ENCODE measurements at places on chromosomes 6 and 20.

DNA sequence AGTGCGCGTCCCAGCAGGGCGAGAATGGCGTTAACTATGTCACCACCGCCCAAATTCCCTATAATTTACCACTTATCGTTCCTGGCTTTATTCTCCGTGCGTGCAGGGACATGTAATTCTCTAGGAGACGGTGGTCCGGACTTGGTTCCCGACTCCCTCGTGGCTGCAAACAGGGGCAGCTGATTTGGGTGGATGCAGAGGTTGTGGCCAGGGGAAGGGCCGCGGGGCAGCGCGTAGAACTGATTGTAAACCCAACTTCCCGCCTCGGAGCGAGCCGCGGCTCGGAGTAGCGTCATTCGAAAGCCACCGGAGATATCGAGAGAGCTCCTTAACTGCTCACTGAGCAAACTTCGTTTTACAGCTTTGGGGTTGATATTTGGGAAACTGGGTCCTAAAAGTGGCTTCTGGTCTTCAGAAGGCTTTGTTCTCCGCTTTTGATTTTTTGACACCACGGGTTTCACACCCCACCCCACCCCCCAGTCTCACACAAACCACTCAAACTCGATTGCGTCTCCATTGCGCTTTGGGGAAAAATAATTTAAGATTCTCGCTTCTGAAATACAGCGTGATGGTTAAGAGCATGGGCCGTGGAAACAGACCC, 17.5 kb upstream of the ZSCAN9 start:
- peaks cover 20% of the 10 kb centered on the region for H3K4me1 ChIP-seq
- H3K36me3 ChIP-seq = no peaks in the 10 kb centered on the region
- peaks cover 92% of the 10 kb centered on the region for H3K27me3 ChIP-seq
- H3K4me3 ChIP-seq = peak overlapping the region; percentile 69
- H3K27ac ChIP-seq = no peak overlapping the region
- DNase-seq = no peak

- no peak overlapping the region for H3K27ac ChIP-seq
- H3K27me3 ChIP-seq = no peaks in the 10 kb centered on the region
- DNase-seq = no peak
- peaks cover 39% of the 10 kb centered on the region for H3K36me3 ChIP-seq
Observed at GRCh38 chr20:35199740-35200139, 26.8 kb upstream of the MMP24 start.

DNA sequence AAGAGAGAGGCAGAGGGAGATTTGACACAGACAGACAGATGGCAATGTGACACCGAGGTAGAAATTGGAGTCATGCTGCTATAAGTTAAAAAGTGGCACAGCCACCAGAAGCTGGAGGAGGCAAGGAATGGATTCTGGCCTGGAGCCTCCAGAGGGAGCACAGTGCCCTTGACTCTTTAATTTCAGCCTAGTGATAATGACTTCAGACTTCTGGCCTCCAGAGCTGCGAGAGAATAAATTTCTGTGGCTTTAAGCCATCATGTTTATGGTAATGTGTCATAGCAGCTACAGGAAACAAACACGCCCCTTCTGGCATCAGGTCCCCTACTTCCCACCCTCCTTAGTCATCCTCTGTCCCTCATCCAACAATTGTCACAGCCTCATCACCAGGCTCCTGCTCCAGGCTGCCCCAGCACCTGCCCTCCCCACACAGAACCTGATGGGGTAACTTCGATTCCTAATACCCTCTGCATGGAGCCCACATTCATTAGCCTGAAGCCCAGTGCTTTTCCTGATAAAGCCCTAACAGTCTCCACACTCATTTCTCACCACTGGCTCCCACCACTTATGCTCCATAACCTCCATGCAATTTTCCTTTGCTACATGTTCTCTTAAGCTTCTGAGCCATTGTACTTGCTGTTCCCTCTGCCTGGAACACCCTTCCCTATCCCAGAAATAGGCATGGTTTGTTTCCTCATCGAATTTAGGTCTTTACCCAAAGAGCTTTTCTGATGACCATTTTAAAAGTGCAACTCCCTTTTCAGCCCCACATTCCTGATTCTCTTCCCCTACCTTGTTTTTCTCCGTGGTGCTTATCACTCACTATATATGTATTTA, 69.7 kb upstream of the TOX2 start:
- DNase-seq = no peak
- no peak overlapping the region for H3K4me3 ChIP-seq
- no peaks in the 10 kb centered on the region for H3K36me3 ChIP-seq
- H3K27ac ChIP-seq = no peak overlapping the region

DNA sequence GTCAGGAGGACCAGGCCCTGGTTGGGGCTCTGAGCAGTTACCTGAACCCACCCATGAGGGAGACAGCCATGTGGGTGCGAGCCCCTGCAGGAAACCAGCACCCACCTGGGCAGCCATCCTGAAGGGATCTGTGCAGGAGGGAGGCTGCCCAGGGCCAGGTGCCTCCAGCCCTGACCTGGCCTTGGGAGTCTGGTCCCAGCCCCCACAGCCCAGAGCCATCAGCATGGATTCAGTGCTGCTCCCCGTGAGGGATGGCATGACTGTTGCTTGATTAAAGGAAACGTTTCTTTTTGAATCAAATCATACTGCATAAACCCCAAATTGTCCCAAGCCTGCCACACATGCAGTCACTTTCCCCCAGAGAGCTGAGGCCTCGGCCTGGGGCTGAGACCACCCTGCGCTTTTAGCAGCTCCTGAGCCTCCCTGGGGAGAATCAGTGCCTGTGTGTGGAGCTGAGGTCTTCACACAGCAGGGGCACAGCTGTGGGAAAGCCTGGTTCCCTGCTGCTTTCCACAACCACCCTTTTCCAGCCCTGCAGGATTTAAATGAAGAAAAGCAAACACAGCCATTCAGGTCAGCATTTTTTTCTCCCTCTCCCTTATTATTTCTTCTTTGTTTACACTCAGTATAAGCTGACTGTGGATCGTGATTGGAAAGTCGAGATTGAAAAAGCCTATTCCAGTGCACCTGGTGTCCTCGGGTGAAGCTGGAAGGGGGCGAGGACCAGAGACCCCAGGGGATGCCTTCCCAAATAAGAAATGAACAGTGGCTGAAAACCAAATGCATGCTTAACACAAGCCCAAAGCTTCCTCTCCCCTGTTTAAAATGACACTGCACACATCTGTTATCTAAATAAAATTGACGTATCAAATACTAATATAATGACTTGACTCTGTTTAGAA, 283.9 kb downstream of the SMOC2 start:
- no peak overlapping the region for H3K4me3 ChIP-seq
- no peak for DNase-seq
- no peaks in the 10 kb centered on the region for H3K27me3 ChIP-seq

DNA sequence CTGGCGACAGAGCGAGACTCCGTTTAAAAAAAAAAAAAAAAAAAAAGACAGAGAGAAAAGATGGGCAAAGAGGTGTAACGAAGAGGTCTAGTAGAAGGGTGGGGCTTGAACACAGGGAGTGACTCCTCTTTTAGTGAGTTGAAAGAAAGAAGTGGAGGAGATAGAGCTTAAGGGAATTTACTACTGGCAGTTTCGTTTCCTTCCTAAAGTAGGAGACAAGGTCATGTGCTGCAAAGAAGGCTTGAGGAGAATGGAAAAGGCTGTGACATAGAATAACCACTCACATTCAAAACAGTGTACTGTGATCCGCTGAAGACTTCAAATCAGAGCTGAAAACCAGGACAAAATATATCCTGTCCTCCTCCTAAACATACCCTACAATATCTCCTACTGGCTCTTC, 63.8 kb upstream of the EIF2S2 start:
- H3K4me1 ChIP-seq = peaks cover 21% of the 10 kb centered on the region
- no peak overlapping the region for H3K4me3 ChIP-seq

DNA sequence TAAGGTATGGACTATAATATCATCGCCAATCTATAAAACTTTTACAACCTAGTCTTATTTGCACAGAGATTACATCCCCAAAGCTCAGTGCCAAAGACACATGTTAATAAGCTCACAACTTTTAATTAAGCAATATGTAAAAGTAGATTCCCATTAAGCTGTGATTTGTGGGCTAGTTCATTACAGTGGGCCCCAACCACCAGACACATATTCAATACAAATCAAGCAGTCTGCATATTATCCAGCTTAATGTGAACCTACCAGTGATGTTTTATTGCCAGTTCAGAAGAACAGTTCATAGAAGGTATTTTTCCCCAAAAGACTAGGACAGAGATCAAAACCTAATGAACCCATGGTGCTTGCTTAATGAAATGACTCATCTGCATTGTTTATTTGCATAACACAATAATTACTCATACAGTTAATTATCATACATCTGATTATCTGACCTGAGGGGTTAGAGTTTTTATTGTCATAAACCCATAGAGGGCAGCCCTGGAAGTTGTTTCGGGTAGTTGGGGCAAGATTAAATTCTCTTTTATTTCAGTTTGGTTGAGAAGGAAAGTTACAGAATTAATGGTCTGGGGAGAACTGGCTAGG, 831.0 kb downstream of the TFAP2A start:
- H3K4me3 ChIP-seq = no peak overlapping the region
- H3K27me3 ChIP-seq = peaks cover 2% of the 10 kb centered on the region
- no peak for DNase-seq
- no peak overlapping the region for H3K27ac ChIP-seq
- H3K36me3 ChIP-seq = no peaks in the 10 kb centered on the region

GRCh38 chr20:52975803-52976531, 3.8 kb downstream of the TSHZ2 start:
- DNase-seq = no peak
- peak overlapping the region; percentile 89 for H3K4me3 ChIP-seq
- peak overlapping the region; percentile 55 for H3K27ac ChIP-seq
- no peaks in the 10 kb centered on the region for H3K27me3 ChIP-seq
- peaks cover 52% of the 10 kb centered on the region for H3K4me1 ChIP-seq
- H3K36me3 ChIP-seq = no peaks in the 10 kb centered on the region

GRCh38 chr6:137190583-137191094, 17.2 kb upstream of the IL22RA2 start:
- no peaks in the 10 kb centered on the region for H3K27me3 ChIP-seq
- H3K4me3 ChIP-seq = no peak overlapping the region
- H3K27ac ChIP-seq = no peak overlapping the region

GRCh38 chr20:13221673-13222318, 722 bp downstream of the ISM1 start:
- no peaks in the 10 kb centered on the region for H3K36me3 ChIP-seq
- H3K27me3 ChIP-seq = peaks cover 77% of the 10 kb centered on the region
- peaks cover 14% of the 10 kb centered on the region for H3K4me1 ChIP-seq
- DNase-seq = peak; percentile 63

GRCh38 chr6:11772109-11772825, 6.3 kb downstream of the ADTRP start:
- peaks cover 27% of the 10 kb centered on the region for H3K4me1 ChIP-seq
- H3K4me3 ChIP-seq = no peak overlapping the region
- no peak for DNase-seq

- H3K27ac ChIP-seq = no peak overlapping the region
- H3K36me3 ChIP-seq = peaks cover 6% of the 10 kb centered on the region
- no peak for DNase-seq
- peaks cover 12% of the 10 kb centered on the region for H3K4me1 ChIP-seq
- H3K27me3 ChIP-seq = no peaks in the 10 kb centered on the region
- H3K4me3 ChIP-seq = no peak overlapping the region
Observed at GRCh38 chr20:3995749-3996320, 19.5 kb downstream of the RNF24 start.

- no peak overlapping the region for H3K4me3 ChIP-seq
- H3K27ac ChIP-seq = no peak overlapping the region
- DNase-seq = no peak
Observed at GRCh38 chr6:144955859-144956258, 670.7 kb downstream of the UTRN start.

DNA sequence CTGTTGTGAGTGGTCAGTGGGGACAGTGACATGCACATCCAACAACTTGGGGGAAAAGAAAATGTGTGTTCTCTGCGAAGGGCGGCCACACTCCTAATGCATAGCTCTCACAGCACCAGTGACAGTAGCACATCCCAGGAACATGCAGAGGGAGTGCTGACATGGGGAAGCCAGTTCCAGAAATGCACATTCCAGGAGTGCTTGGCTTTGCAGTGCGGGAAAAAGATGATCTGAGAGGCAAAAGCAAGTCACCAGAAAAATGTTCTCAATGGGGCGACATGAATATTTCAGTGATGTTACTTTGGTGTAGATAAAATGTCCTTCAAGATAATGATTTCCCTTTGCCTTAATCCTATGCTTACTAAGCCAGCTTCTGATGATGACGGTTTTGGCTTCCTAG, 42.9 kb upstream of the PDE10A start:
- peaks cover 8% of the 10 kb centered on the region for H3K27me3 ChIP-seq
- no peaks in the 10 kb centered on the region for H3K36me3 ChIP-seq
- no peak for DNase-seq
- no peak overlapping the region for H3K27ac ChIP-seq

DNA sequence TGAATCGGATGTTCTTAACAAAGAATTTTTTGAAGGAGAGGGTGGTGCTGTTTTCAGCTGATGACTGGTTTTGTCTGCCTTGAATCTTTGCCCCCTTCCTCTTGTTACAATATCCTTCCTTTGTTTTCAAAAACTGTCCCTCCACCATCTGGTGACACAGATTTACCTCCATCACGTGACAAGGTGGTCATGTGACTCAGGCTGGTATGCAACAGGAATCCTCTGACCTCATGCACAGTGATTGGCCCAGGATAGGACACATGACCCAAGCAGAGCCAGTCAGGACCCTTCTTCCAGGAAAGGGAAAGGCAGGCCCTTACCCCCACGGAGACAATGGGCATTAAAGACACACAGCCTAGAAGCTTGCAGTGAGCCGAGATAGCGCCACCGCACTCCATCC, 84.7 kb upstream of the MC3R start:
- no peak overlapping the region for H3K4me3 ChIP-seq
- H3K4me1 ChIP-seq = no peaks in the 10 kb centered on the region
- DNase-seq = no peak
- peaks cover 2% of the 10 kb centered on the region for H3K36me3 ChIP-seq
- no peaks in the 10 kb centered on the region for H3K27me3 ChIP-seq

- DNase-seq = no peak
- H3K36me3 ChIP-seq = no peaks in the 10 kb centered on the region
- H3K27me3 ChIP-seq = no peaks in the 10 kb centered on the region
- no peak overlapping the region for H3K4me3 ChIP-seq
- H3K4me1 ChIP-seq = no peaks in the 10 kb centered on the region
- H3K27ac ChIP-seq = no peak overlapping the region
Observed at GRCh38 chr6:145139140-145139850, 596.0 kb downstream of the EPM2A start.

DNA sequence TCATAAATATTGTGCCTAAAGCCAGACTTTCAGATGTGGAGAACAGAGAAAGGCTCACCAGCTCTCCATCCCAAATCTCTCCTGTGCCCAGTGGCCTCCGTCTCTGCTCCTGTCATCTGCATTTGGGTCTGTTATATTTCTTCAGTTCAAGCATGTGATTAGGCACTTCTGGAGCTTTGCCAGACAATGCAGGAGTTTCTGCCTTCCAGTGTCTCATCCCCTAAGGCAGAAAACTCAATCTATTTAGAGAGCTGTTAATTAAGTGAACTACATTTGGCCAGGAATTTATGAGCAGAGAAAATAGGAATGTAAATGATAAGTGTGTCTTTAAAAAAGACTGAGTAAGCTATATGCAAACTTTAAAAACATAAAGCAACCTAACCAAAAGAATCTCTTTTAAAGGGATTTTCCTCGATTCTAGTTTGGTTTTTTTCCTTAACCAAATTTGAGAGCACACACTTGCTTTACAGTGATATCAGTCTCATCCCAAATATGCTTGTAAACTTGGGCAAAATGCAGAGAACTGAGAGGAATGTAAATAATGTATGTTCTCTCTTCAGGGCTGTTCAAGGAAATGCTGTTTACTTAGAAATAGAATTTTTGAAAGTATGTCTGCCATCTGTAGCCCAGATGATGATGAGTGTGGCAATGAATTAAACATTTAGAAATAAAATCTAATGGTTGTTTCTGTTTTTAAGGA, 113.9 kb downstream of the ELOVL4 start:
- H3K4me3 ChIP-seq = peak overlapping the region; percentile 6
- peaks cover 18% of the 10 kb centered on the region for H3K4me1 ChIP-seq
- H3K36me3 ChIP-seq = no peaks in the 10 kb centered on the region
- peak overlapping the region; percentile 68 for H3K27ac ChIP-seq
- no peaks in the 10 kb centered on the region for H3K27me3 ChIP-seq

Data from mesothelial cell of epicardium (in vitro differentiated cells).